ENCODE measurements at places on chromosomes 3 and 15. TPM values are rescaled to one million over a fixed set of nuclear protein-coding genes. Genes with fewer than 3 reads are reported as not detected.

Gene LMAN1L
- total RNA-seq: not detected

Gene SRPRB
- 86.9 TPM for total RNA-seq

Gene TNFAIP8L3
- 22.4 TPM for total RNA-seq

Gene DGKG
- 0.27 TPM for total RNA-seq

Gene PARP3
- total RNA-seq: 14.6 TPM

Gene ERICH6
- total RNA-seq: 0.41 TPM

Gene RGMA
- total RNA-seq: 6.1 TPM

Gene MAP6D1
- 6.0 TPM for total RNA-seq
